Smooth muscle cell of trachea (primary cell): ENCODE measurements at places on chromosomes 6 and 20. TPM values are rescaled to one million over a fixed set of nuclear protein-coding genes. Genes with fewer than 3 reads are reported as not detected.

Gene SEL1L2
- not detected in 2 replicates for total RNA-seq

Gene WFDC10B
- not detected in 2 replicates for total RNA-seq

Gene SLC23A2
- 13.4 and 17.9 TPM in 2 replicates for total RNA-seq

Gene MATN4
- 0.33 TPM in 1 of 2 replicates, not detected in the other for total RNA-seq

Gene POM121L2
- total RNA-seq: not detected in 2 replicates

Gene SLC52A3
- not detected in 2 replicates for total RNA-seq

Gene SLC12A5
- total RNA-seq: 0.17 TPM in 1 of 2 replicates, not detected in the other
